Mesothelial cell of epicardium (in vitro differentiated cells): ENCODE measurements at places on chromosomes 2 and 18. TPM values are rescaled to one million over a fixed set of nuclear protein-coding genes. Genes with fewer than 3 reads are reported as not detected.

The COL4A4 gene
- 0.11 to 0.18 TPM (median 0.11 TPM) in 3 replicates for total RNA-seq

GRCh38 chr2:5803547-5803946, 111.4 kb downstream of the SOX11 start:
- no peak overlapping the region for H3K4me3 ChIP-seq
- DNase-seq, result no peak
- H3K4me1 ChIP-seq, result peaks cover 17% of the 10 kb centered on the region
- H3K27ac ChIP-seq, result peak overlapping the region; percentile 13
- H3K36me3 ChIP-seq, result no peaks in the 10 kb centered on the region

GRCh38 chr2:195181059-195181705, 475.8 kb upstream of the SLC39A10 start:
- H3K27me3 ChIP-seq, result peaks cover 3% of the 10 kb centered on the region
- H3K27ac ChIP-seq, result no peak overlapping the region
- no peaks in the 10 kb centered on the region for H3K36me3 ChIP-seq
- DNase-seq, result no peak

DNA sequence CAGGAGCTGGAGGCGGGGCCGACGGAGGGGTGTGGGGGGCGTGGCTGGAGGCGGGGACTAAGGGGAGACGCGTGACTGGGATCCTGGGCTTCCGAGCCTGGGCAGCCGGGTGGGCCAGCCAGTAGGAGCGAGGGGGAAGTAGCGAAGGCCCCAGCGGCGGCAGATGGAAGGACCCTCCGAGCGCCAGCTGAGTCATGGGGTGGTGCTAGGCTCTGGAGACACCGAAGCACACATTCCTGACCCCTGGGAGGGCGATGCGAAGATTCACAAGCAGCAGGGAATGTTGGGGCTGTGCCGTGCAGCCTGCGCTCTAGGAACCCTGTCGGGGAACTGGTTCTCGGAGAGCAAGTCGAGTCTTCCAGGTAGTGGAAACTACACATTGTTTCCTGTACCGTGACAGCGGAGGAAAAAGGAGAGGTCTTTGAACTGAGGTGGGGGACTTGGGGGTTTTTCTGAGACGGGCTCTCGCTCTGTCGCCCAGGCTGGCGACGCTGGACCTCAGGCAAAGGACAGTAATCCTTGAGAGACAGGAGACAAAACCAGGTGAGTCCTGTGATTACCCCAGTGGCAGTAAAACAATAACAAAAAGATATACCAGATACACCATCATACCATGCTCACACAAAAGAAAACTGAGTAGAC, 650 bp upstream of the AFG3L2 start:
- H3K4me1 ChIP-seq, result peaks cover 31% of the 10 kb centered on the region
- H3K27ac ChIP-seq, result peak overlapping the region; percentile 99
- no peaks in the 10 kb centered on the region for H3K36me3 ChIP-seq
- H3K27me3 ChIP-seq, result no peaks in the 10 kb centered on the region

DNA sequence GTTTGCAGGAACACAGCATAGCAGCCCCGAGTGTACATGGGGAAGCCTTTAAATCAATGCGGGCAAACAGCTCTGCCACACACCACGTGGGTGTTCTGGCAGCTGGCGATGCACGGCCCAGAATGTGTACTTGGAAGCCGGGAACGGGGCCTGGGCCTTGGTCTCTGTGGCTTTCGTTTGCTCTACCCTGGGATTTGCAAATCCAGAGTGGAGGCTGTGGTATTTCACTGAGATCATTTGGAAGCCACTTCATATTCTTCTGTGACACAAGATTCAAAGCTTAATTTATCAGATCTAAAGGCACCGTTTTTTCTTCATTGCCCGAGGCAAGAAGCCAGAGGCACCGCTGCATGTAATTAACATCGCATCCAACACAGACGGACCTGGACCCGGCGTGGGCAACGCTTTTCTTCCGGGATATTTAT, 246.3 kb upstream of the MYT1L start:
- no peaks in the 10 kb centered on the region for H3K4me1 ChIP-seq
- no peak overlapping the region for H3K27ac ChIP-seq
- no peaks in the 10 kb centered on the region for H3K36me3 ChIP-seq
- H3K4me3 ChIP-seq, result no peak overlapping the region
- no peak for DNase-seq
- peaks cover 25% of the 10 kb centered on the region for H3K27me3 ChIP-seq

DNA sequence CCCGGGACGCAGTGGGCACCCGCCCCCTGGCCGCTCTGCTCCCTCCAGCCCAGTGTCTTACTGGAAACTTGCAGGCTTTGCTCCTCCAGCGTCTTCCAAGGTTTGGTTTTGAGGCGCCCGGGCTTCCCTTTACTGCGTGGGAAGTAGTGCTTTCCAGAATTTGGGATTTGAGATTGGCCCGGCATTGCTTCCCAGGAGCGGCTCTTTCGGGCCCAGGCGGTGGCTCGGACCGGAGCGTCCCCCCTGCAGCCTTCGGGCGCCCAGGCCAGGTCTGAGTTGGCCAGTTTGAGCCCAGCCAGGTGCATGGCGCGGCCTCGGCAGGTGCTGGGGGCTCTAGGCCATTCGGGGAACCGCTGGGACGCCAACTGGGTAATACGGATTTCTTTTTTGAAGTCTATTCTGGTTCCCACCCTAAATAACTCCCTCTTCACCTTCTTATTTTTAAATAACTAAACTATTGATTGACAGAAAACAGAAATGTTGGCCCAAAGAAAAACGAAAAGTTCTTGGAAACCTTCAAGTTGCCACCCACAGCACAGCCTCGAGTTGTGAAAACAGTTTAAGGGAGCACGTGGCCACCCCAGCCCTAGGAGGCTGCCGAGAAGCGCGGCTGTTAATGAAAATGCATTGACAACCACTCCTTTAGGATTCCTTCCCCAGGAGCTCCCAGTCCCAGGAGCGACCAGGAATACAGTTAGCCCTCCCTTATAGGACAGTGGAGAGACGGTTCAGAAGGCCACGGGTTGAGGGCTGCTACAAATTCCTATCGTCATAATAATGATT, 766 bp downstream of the SNTG2 start:
- H3K36me3 ChIP-seq, result no peaks in the 10 kb centered on the region
- H3K27ac ChIP-seq, result no peak overlapping the region
- peaks cover 82% of the 10 kb centered on the region for H3K27me3 ChIP-seq
- DNase-seq, result no peak
- peaks cover 9% of the 10 kb centered on the region for H3K4me1 ChIP-seq

DNA sequence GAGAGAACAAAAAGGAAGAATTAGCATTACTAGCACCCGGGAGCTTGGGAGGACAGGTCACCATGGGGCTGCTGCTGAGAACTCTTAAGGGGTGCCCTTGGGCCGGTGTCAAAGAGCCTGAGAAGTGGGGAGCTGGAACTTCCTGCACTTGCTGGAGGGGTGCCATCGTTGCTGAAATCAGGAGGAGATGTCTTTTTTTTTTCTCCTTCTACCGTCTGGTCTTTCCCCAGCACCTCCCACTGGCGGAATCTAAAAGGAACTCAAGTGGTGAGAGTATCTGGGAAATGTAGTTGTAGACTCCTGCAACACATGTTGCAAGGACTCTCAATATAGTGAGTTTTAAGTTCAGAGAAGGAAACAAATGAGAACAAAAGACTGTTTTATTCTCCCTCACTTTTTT, 6.1 kb upstream of the AMMECR1L start:
- DNase-seq, result no peak
- peaks cover 4% of the 10 kb centered on the region for H3K36me3 ChIP-seq
- H3K27me3 ChIP-seq, result no peaks in the 10 kb centered on the region
